Heart right ventricle (tissue), 16 donors: ENCODE measurements at places on chromosomes 1 and 21. TPM values are rescaled to one million over a fixed set of nuclear protein-coding genes. Genes with fewer than 3 reads are reported as not detected.

DNA sequence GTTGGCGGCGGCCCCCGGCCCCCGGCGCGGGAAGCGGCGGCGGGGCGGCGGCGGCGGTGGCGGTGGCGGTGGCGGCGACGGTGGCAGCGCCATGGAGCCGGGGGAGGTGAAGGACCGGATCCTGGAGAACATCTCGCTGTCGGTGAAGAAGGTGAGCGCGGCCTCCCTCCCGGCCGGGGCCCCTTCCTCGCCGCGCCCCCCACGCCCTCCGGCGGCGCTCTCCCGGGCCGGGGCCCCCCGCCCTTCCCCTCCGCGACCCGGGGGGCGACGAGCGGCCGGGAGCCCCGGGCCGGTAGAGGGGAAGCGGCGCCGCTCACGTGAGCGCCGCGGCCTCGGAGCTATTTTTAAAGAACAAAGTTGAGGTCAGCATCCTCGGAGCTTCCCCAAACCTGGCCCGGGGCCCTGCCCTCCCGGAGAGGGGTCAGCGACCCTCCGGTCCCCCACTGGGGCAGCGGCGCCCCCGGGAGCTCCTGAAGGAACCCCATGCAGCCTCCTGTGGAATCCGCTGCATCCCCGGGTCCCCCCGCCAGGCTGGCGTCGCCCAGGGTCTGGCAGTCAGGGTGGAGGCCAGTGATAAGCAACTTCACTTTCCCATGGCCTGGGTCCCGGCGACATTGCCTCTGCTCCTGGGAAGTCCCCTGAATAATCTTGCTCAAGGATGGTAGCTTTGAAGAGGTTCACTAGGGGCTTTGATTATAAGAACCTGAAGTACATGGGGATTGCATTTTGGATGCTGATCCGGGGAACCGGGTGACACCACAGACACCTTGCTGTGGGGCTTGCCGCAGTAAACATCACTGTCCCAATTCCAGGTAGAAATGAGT, 560 bp downstream of the PLEKHM2 start:
- DNase-seq: peak; percentile 47

GRCh38 chr1:37509181-37509580, 5.4 kb downstream of the MEAF6 start:
- DNase-seq: no peak

DNA sequence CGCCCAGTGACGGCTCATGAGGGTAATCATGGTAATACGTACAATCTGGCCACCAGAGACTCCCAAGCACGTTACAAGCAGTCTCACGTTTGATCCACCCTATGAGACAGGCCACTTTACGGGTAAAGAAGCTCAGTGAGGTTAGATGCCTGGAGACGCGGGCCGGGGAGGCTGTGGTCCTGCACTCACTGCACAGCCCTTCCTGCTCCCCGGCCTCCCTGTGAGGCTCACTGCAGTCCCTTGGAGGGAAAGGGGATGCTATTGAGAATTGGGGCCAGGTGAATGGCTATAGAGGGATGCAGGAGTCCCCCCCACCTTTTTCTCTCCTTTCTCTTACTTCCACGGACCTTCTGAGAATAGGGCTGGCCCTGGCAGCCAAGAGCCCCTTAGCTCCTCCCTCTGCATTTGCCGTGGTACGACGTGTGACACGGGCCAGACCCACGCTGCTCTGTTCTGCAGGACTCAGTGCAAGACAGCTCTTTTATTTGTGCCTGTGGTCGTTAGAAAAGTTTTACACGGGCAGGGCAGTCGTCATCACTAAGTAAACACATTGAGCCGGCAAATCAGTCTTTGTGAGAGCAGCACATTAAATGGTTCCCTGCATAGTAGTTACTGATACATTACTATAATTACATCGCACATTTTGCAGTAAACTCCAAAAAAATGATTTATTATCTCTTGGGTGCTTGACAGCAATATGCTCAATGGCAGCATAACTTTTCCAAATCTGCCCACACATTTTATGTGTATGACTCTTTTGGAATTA, 18.8 kb downstream of the KIF26B start:
- no peak for DNase-seq

- no peak for DNase-seq
These were observed 14.3 kb upstream of the GPR157 start for GRCh38 chr1:9143250-9143649.

DNA sequence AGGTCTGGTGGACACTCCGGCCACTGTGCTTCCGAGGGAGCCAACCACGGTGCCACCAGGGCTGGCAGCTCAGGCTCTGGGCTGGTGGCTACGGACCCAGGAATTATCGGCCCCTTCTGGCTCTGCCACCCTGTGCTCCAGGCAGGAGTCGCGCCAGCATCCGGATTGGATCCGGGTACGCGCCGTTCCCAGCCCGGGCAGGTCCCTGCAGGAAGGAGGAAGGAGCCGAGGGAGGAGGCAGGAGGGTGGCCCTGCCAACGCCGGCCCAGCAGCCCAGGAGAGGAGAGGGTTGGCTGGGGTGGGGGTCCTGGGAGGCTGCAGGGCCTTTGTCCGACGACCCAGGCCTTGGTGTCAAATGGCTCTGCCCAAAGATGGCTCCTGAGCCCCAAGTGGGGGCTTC, 160.5 kb downstream of the CASZ1 start:
- peak; percentile 43 for DNase-seq

GRCh38 chr21:38416791-38417190, 81.5 kb downstream of the ERG start:
- DNase-seq: no peak

DNA sequence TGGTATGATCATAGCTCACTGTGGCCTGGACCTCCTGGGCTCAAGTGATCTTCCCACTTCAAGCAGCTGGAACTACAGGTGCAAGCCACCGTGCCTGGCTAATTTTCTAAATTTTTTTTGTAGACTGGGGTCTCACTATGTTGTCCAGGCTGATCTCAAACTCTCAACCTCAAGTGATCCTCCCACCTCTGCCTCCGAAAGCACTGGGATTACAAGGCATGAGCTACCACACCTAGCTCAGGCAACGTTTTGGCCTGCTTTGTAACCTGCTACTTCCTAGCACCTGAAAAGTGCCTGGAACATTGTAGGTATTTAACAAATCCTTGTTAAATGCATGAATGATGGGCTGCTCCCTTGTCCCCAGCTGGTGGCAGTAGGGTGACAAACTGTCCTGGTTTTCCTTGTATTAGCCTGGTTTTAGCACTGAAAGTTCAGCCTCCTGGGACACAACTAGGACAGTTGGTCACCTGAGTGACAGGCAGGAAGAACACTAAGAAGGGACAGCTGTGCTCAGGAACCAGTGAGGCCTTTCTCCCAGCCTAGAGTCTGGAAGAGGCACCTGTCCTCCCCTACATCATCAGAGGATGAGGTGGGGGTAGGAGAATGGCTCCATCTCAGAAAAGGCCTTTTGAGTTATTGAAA, 88.5 kb upstream of the CD34 start:
- DNase-seq: no peak

GRCh38 chr1:109644670-109645069, 11.2 kb upstream of the GSTM4 start:
- DNase-seq: no peak

ANGPTL1 gene
- total RNA-seq: 20.4 TPM

DNA sequence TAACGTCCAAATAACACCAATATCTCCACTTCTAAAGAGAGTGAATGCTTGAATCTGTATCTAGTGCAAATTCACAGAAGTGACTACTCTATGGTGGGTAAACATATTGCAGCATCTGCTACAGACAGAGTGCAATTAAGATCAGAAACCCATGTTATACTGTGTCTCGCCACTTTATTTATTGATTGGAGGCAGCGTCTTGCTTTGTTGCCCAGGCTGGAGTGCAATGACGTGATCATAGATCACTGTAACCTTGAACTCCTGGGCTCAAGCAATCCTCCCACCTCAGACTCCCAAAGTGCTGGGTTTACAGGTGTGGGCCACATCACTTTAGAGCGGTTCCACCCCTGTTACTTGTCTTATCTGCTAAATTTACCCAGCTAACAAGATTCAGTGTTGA, 57.0 kb downstream of the HLCS start:
- no peak for DNase-seq

- DNase-seq: no peak
These were observed 15.7 kb upstream of the FGR start for GRCh38 chr1:27650539-27651175.
